Osteocyte (in vitro differentiated cells): ENCODE measurements at places on chromosomes 7 and 10. TPM values are rescaled to one million over a fixed set of nuclear protein-coding genes. Genes with fewer than 3 reads are reported as not detected.
A peak's percentile ranks its signal among the peaks of the same experiment; 100 is the strongest.

The SPDYE6 gene
- total RNA-seq: not detected in 2 replicates

The PTPRZ1 gene
- total RNA-seq: 0.38 TPM in 1 of 2 replicates, not detected in the other

- no peak overlapping the region for H3K4me3 ChIP-seq
- H3K27me3 ChIP-seq: peaks cover 5% of the 10 kb centered on the region
- no peak overlapping the region for H3K27ac ChIP-seq
- DNase-seq: no peak
- no peaks in the 10 kb centered on the region for H3K36me3 ChIP-seq
Observed at GRCh38 chr7:157585113-157585861, 248.5 kb downstream of the DNAJB6 start.

DNA sequence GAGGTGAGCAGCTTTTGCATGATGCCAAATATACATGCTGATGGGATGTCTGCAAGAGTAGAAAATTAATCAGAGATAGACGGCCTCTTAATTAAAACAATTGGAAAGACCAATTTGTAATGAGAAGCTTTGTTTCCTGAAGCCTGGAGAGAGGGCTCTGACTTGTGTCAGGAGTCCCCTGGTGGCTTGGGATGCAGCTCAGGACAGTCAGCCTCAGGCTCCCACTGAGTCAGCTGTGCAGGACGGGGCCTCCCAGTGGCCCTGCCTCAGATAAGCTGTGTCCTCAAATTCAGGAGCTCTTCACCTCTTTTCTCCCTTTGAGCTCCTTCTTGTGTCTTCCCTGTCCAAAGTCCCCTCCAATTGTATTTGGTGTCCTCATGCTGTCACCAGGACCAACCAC lies 438.9 kb upstream of the PODXL start:
- no peak overlapping the region for H3K4me3 ChIP-seq
- peaks cover 11% of the 10 kb centered on the region for H3K27me3 ChIP-seq
- H3K4me1 ChIP-seq: no peaks in the 10 kb centered on the region
- H3K27ac ChIP-seq: no peak overlapping the region
- no peaks in the 10 kb centered on the region for H3K36me3 ChIP-seq

DNA sequence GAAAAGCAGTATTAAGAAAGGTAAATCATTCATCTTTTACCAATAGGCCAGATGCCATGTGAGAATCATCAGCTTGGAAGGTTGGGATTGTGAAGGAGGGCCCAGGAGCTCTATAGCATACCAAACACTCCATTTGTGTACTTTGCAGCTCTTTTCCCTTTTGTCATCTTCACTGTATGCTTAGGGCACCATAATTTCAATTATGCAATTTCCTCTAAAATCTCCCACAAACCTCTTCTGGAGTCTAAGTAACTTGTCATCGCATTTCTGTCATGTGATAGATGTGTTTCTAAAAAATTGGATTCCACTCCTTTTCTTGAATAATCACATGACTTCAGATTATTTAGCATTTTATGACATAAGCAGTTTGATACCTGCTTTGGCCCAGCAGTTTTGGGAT lies 17.9 kb downstream of the RPP30 start:
- H3K4me1 ChIP-seq: no peaks in the 10 kb centered on the region
- H3K27ac ChIP-seq: no peak overlapping the region
- H3K4me3 ChIP-seq: no peak overlapping the region
- peaks cover 48% of the 10 kb centered on the region for H3K36me3 ChIP-seq
- no peak for DNase-seq

The MMRN2 gene
- total RNA-seq: 0.57 TPM in 1 of 2 replicates, not detected in the other

DNA sequence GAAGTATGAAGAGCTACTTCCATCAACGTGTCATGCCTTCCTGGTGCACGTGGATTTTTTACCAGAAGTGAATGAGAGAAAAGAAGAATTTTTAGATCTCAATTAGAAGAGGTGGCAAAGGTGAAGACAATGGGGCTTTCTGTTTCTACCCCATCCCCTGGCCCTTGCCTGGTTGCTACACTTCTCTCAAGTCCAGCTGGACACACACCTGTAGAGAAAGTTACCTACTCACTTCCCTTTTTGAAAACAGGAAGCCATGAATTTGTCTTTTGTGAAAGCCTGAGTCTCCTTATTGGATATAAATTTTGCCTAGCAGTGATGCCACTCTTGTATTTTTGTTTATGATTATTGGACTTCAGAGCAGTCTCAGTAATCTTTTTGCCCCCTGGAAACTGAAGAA lies 142.9 kb upstream of the AKR1E2 start:
- no peaks in the 10 kb centered on the region for H3K36me3 ChIP-seq
- no peak overlapping the region for H3K27ac ChIP-seq
- H3K27me3 ChIP-seq: no peaks in the 10 kb centered on the region
- peaks cover 11% of the 10 kb centered on the region for H3K4me1 ChIP-seq
- DNase-seq: no peak

DNA sequence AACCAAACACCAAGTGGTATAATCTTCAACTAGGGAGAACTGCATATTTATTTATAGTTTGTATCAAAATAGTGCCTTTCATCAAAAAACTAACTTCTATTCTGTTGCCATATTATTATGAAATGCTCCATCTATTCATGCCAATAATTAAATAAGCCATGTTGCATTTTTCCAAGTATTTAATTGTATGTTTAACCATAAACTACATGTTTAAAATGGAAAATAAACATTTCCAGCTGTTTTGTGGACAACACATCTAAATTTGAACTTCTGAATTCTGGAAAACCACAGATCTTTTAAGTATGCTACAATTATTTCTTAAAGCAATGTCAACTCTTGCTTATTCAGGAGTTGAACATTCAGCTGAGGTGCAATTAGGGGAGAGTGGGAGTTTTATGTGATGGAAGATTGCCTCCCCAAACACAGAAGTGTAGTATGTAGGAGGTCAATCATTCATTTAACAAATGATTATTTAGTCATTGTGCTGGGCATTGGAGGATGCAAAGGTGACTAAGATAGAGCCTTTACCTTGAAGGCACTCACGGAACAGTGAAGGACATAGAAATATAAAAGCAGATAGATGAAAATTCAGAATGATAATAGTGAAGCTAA lies 80.7 kb upstream of the PPP1R3C start:
- no peak for DNase-seq
- peaks cover 2% of the 10 kb centered on the region for H3K27me3 ChIP-seq
- H3K36me3 ChIP-seq: no peaks in the 10 kb centered on the region

- peaks cover 7% of the 10 kb centered on the region for H3K27me3 ChIP-seq
- H3K36me3 ChIP-seq: no peaks in the 10 kb centered on the region
- no peak overlapping the region for H3K4me3 ChIP-seq
- H3K4me1 ChIP-seq: no peaks in the 10 kb centered on the region
Observed at GRCh38 chr10:114283091-114283490, 44.0 kb downstream of the VWA2 start.

The CALML3 gene
- not detected in 2 replicates for total RNA-seq

GRCh38 chr10:89651916-89652573 lies 7.0 kb upstream of the PANK1 start:
- no peaks in the 10 kb centered on the region for H3K4me1 ChIP-seq
- no peak overlapping the region for H3K27ac ChIP-seq
- H3K27me3 ChIP-seq: no peaks in the 10 kb centered on the region
- no peak overlapping the region for H3K4me3 ChIP-seq

The DPP6 gene
- total RNA-seq: not detected in 2 replicates

- H3K4me3 ChIP-seq: no peak overlapping the region
- no peaks in the 10 kb centered on the region for H3K36me3 ChIP-seq
- H3K27ac ChIP-seq: peak overlapping the region; percentile 93
- peaks cover 45% of the 10 kb centered on the region for H3K4me1 ChIP-seq
- no peak for DNase-seq
Observed at GRCh38 chr10:132448248-132448731, 51.3 kb downstream of the PWWP2B start.

The AOAH gene
- not detected in 2 replicates for total RNA-seq

The SLF2 gene
- 27.7 and 28.3 TPM in 2 replicates for total RNA-seq

GRCh38 chr10:16673443-16673842 lies 143.8 kb downstream of the RSU1 start:
- H3K36me3 ChIP-seq: peaks cover 18% of the 10 kb centered on the region
- H3K27ac ChIP-seq: no peak overlapping the region
- no peak overlapping the region for H3K4me3 ChIP-seq
- H3K4me1 ChIP-seq: peaks cover 7% of the 10 kb centered on the region
- no peaks in the 10 kb centered on the region for H3K27me3 ChIP-seq
